ENCODE measurements at places on chromosomes 2 and 18. TPM values are rescaled to one million over a fixed set of nuclear protein-coding genes. Genes with fewer than 3 reads are reported as not detected.

DNA sequence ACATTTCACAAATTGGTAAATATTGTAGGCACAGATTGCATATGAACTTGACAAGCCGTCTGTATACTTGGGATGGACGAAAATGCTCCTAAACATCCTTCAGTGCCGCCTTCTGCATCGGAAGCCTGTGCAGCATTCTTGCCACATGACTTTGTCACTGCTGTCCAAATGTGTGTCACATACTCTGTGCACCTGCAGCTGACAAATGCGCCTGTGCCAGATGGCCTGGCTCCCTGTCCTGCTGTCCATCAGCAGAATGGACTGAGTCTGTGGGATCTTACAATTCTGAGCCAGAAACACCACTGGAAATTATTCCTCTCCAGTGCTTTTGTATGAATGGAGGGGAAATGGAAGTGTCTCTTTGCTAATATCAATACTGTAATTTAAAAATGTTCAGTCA lies 89.9 kb downstream of the DCDC2C start:
- H3K4me3 ChIP-seq = no peak overlapping the region
- no peak overlapping the region for H3K27ac ChIP-seq
- H3K27me3 ChIP-seq = peaks cover 5% of the 10 kb centered on the region
- H3K4me1 ChIP-seq = no peaks in the 10 kb centered on the region
- no peak for DNase-seq

DNA sequence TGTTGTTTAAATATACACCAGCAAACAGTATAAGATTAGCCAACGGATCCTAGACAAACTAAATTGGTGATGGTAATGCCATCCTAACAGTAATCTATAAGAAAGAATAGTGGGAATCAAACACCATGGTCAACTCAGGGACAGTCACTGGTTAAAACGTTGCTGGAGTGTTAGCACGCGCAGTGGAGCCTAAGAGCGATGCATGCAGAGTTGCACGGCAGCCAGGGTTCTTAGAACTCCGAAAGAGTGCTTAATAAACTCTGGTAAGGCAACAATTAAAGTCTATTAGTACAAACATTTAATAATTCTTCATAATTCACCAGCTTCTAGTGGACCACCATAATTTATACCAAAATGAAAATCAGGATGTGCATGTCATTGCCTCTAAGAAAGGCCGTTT lies 22.2 kb downstream of the LANCL1 start:
- H3K4me1 ChIP-seq = peaks cover 5% of the 10 kb centered on the region
- H3K36me3 ChIP-seq = peaks cover 58% of the 10 kb centered on the region
- no peak overlapping the region for H3K4me3 ChIP-seq
- DNase-seq = no peak
- H3K27me3 ChIP-seq = no peaks in the 10 kb centered on the region
- no peak overlapping the region for H3K27ac ChIP-seq

DNA sequence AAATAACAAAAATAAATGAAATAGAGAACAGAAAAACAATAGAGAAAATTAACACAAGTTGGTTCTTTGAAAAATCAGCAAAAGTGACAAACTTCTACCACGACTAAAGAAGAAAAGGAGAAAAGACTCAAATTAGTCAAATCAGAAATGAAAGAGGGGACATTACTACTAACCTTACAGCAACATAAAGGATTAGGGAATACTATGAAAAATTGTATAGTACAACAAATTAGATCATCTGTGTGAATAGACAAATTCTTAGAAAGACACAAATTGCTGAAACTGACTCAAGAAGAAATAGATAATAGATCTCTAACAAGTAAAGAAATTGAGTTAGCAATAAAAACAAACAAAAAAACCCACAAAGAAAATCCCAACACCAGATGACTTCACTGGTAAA lies 48.5 kb upstream of the PGAP1 start:
- no peak overlapping the region for H3K27ac ChIP-seq
- peaks cover 1% of the 10 kb centered on the region for H3K36me3 ChIP-seq
- H3K27me3 ChIP-seq = no peaks in the 10 kb centered on the region
- DNase-seq = no peak
- no peak overlapping the region for H3K4me3 ChIP-seq
- peaks cover 13% of the 10 kb centered on the region for H3K4me1 ChIP-seq

DNA sequence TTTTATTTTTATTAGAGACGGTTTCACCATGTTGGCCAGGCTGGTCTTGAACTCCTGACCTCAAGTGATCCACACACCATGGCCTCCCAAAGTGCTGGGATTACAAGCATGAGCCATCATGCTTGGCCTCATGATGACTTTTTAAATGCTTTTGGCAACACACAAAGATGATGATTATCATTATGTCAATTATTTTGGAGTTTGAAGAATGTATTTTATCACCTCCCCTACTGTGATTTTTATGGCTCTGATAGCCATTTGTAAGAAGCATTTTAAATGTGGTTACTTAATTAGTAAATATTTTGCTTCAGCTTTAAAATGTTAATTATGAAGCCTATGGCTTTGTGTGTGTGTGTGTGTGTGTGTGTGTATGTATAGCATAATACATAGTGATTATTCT lies 45.1 kb upstream of the RAB27B start:
- DNase-seq = no peak
- no peak overlapping the region for H3K27ac ChIP-seq
- peaks cover 4% of the 10 kb centered on the region for H3K27me3 ChIP-seq

- no peaks in the 10 kb centered on the region for H3K36me3 ChIP-seq
- DNase-seq = peak; percentile 46
- H3K4me1 ChIP-seq = no peaks in the 10 kb centered on the region
- no peak overlapping the region for H3K27ac ChIP-seq
- H3K4me3 ChIP-seq = no peak overlapping the region
These were observed 45.1 kb upstream of the ACAA2 start for GRCh38 chr18:49858309-49859020.

DNA sequence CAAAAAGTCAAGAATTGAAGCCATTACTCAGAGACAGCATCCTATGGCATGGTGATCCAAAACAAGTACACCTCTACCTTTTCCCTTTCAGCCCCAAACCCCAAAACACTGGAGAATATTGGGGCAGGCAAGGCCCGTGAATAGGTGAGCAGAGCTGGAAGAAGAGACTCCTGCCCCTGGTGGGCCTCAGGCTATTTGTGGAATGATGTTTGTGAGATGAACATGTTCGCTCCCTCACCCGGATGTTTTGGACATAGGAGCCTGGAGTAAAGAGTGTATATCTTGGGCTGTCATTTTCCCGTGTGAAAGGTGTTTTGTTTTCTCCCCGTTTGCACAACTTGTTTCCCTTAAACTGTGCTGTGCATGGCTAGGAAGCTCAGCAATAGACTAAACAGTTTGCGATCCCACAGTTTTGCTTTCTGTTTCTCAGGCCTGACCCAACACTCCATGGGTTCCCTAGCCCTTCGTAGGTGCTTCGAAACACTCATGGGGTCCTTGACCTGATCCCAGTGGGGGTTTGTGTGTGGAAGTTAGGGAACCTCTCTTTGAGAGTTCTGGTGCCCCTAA lies 136.5 kb upstream of the TNP1 start:
- H3K27me3 ChIP-seq = peaks cover 11% of the 10 kb centered on the region
- no peak overlapping the region for H3K27ac ChIP-seq
- no peaks in the 10 kb centered on the region for H3K36me3 ChIP-seq

DNA sequence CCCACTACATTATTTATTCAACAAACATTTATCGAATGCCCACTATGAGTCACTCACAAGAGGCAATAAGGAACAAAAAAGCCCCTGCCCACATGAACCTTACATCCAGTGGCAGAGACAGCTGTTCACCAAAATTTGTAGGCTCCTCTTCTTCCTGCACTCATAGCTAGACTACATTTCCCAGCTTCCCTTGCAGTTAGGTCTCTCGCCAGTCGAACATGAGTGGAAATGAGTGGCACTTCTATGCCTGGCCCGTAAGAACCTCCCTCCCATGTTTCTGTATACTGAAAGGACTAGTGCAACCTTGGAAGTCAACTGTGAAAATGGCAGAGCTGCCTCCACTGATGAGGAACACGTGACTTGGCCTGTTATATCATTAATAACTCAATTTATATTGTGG lies 19.4 kb upstream of the NCOA1 start:
- no peaks in the 10 kb centered on the region for H3K4me1 ChIP-seq
- H3K27me3 ChIP-seq = no peaks in the 10 kb centered on the region
- no peak overlapping the region for H3K4me3 ChIP-seq
- H3K27ac ChIP-seq = no peak overlapping the region
- peaks cover 2% of the 10 kb centered on the region for H3K36me3 ChIP-seq
- no peak for DNase-seq

GRCh38 chr2:236819275-236820002 lies 249.8 kb downstream of the ACKR3 start:
- H3K27ac ChIP-seq = no peak overlapping the region
- no peak overlapping the region for H3K4me3 ChIP-seq
- H3K27me3 ChIP-seq = peaks cover 8% of the 10 kb centered on the region
- H3K36me3 ChIP-seq = no peaks in the 10 kb centered on the region
- H3K4me1 ChIP-seq = no peaks in the 10 kb centered on the region

GRCh38 chr2:60439219-60439974 lies 114.1 kb downstream of the BCL11A start:
- H3K27ac ChIP-seq = peak overlapping the region; percentile 72
- DNase-seq = no peak
- H3K4me3 ChIP-seq = no peak overlapping the region
- no peaks in the 10 kb centered on the region for H3K36me3 ChIP-seq
- no peaks in the 10 kb centered on the region for H3K4me1 ChIP-seq

- DNase-seq = no peak
- H3K4me1 ChIP-seq = no peaks in the 10 kb centered on the region
- H3K27ac ChIP-seq = no peak overlapping the region
These were observed 66.0 kb upstream of the DSEL start for GRCh38 chr18:67582488-67582887.

GRCh38 chr2:12682017-12682416 lies 34.7 kb upstream of the TRIB2 start:
- H3K4me3 ChIP-seq = no peak overlapping the region
- H3K27me3 ChIP-seq = no peaks in the 10 kb centered on the region
- DNase-seq = no peak

DNA sequence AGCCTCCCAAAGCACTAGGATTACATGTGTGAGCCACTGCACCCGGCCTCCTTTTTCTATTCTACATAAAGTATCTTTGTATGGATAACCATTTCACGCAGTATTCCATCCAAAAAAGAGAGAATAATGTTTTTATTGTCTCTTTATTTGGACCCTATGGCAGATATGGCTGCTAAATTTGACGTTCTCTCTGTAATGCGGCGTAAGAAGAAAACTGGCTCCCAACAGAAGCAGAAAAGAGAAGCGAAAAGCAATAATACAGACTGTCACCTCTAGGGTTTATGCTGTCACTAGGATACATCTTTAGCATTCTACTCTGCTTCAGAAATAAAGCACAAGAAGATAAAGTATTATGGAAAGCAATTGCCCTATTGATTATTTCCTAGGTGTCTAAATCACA lies 55.9 kb downstream of the FN1 start:
- H3K36me3 ChIP-seq = peaks cover 4% of the 10 kb centered on the region
- no peak overlapping the region for H3K4me3 ChIP-seq
- no peak overlapping the region for H3K27ac ChIP-seq

DNA sequence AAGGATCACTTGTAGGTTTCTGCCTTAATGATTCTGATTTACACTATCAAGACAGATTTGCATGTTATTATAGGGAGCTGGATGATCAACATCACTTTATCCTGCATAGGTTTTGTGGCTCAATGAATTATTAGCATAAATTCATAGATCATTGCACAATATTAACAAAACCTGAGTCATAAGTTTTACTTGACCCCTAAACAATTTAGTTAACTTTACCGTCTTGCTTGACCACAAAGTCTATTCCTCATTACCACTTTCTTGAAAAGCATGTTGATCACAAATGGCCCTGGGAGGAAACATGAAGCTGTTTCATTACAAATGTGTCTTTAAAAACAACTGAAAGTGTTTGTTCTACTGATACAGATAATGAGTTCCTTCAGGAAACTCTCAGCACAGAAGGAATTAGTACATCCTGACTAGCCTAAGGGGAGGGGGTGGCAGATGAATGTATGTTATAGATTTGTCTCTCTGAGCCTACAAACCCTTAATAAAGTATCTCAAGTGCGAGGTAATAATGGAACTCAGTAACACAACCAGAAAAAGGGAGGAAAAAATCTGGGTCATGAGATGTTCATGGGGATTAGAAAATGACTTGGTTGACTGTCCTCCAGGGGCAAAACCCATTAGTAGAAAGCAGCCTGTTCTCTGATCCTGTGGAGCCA lies 303.4 kb downstream of the PIK3C3 start:
- no peaks in the 10 kb centered on the region for H3K4me1 ChIP-seq
- peaks cover 4% of the 10 kb centered on the region for H3K36me3 ChIP-seq
- DNase-seq = no peak
- no peak overlapping the region for H3K4me3 ChIP-seq
- no peak overlapping the region for H3K27ac ChIP-seq

GRCh38 chr2:28633746-28634145 lies 117.9 kb upstream of the PPP1CB start:
- H3K4me1 ChIP-seq = peaks cover 7% of the 10 kb centered on the region
- H3K36me3 ChIP-seq = no peaks in the 10 kb centered on the region
- H3K27me3 ChIP-seq = no peaks in the 10 kb centered on the region
- no peak overlapping the region for H3K27ac ChIP-seq
- no peak for DNase-seq

- no peaks in the 10 kb centered on the region for H3K27me3 ChIP-seq
- H3K4me1 ChIP-seq = peaks cover 22% of the 10 kb centered on the region
- H3K4me3 ChIP-seq = no peak overlapping the region
- DNase-seq = no peak
- peaks cover 21% of the 10 kb centered on the region for H3K36me3 ChIP-seq
- H3K27ac ChIP-seq = no peak overlapping the region
These were observed 30.7 kb downstream of the GPD2 start for GRCh38 chr2:156466739-156467405.

DNA sequence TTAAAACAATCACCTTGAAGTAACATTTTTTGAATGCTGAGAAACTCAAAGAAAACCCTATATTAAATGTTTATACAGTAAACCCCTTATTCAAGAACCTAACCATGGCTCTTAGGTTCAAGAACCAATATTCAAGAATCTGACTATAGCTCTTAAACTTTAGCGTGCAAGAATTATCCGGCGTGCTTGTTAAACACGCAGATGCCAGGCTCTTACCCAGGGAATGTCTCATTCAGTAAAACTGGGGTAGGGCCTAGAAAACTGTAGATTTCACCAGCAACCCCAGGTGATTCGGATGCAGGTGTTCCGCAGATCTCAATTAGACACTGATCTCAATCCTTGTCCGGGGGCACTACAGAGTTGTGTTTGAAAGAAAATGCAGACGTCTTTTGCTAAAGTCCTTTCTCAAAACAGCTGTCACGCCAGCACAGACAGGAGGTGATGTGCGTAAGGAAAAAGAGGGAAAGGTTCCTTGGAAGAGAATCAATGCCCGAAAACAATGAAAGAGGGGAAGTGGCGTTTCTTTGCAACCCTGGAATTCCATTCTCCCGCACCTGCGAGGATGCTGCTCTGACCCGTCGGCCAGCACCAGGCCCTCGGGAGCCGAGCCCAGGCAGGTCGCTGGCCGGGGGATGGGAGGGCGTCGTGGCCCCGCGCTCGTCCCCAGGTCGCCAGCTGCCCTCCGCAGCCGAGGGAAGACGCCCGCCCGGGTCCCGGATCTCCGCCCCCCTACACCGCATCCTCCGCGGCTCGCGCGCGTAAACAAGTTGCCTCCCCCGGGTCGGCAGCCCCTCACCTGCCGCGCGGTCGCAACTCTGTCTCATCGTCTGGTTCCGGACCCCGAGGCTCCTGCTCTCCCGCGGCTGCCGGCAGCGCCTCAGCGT lies 851 bp downstream of the EIF2AK3 start:
- peak overlapping the region; percentile 87 for H3K27ac ChIP-seq
- H3K36me3 ChIP-seq = no peaks in the 10 kb centered on the region
- DNase-seq = peak; percentile 61
- H3K4me1 ChIP-seq = peaks cover 17% of the 10 kb centered on the region
- H3K27me3 ChIP-seq = no peaks in the 10 kb centered on the region
- peak overlapping the region; percentile 92 for H3K4me3 ChIP-seq

Gene C2orf78
- total RNA-seq = not detected

Gene HS6ST1
- 17.4 TPM for total RNA-seq

Gene SDC1
- total RNA-seq = 0.36 TPM

Gene TGFA
- total RNA-seq = 0.25 TPM

Gene HOXD10
- total RNA-seq = not detected

Gene MBP
- 45.9 TPM for total RNA-seq

Gene VIL1
- total RNA-seq = not detected

Gene NEB
- total RNA-seq = 0.20 TPM

Gene SNED1
- total RNA-seq = 1.0 TPM
